MV-4-11 (cell line): ENCODE measurements at places on chromosomes 13 and 19.

- no peak for DNase-seq
Observed at GRCh38 chr19:28691683-28692082, 521.3 kb downstream of the UQCRFS1 start.

DNA sequence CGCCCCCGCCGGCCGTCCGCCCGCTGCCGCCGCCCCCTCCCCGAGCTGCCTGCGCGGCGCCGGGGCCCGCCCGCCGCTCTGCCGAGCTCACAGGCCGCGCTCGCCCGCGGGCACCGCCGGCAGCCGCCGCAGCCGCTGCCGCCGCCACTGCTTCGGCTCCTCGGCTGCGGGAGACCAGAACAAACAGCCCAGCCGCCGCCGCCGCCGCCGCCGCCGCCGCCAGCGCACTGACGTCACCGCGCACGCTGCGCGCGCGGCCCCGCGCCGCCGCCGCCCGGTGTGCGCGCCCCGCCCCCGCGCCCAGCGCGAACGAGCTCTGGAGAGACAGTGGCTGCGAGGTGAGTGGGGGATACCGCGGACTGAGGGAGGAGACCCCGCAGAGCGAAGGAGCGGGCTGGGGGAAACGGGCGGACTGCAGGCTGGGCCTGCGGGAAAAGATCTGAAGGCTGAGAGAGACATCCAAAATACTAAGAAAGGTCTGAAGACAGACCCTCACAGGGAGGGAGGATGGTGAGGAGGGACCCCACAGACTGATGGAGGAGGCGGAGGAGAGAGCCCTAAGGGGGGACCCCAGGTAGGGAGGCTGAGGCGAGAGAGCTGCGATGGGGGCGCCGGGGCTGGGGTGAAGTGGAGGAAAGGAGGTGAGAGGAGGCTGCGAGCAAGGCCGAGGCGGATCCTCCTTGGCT lies at the start of gene BRD4:
Gene BRD4, minus strand, starts transcription at position 229 of the 686 bp plus-strand sequence. CDS start 59,440 bp downstream, outside the sequence.
- peak; percentile 35 for DNase-seq

- DNase-seq = peak; percentile 26
Observed at GRCh38 chr19:45607071-45608029, 5.3 kb upstream of the GPR4 start.

- DNase-seq = no peak
Observed at GRCh38 chr19:6109947-6110346, 353 bp downstream of the RFX2 start.

GRCh38 chr19:38977445-38978325 lies 2.1 kb upstream of the FBXO17 start:
- peak; percentile 75 for DNase-seq

GRCh38 chr13:94967183-94968039 lies 255.1 kb upstream of the SOX21 start:
- DNase-seq = no peak

DNA sequence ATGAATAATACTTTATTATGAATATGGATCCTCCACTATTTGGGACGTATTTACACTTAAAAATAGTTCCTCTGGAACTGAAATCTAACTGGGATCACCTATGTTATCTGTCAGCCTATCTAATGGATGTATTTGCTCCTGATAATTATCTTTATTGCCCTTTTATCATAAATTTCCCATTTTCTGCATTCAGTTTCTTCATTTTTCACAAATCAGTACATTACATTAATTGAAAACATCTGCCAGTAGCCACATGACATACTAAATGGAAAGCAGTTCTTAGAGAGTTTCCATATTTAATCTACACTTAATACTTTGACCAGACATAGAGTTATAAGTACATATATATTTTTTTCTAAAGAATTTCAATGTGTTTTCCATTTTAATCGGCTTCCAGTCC lies 888.8 kb downstream of the SLITRK6 start:
- DNase-seq = no peak

DNA sequence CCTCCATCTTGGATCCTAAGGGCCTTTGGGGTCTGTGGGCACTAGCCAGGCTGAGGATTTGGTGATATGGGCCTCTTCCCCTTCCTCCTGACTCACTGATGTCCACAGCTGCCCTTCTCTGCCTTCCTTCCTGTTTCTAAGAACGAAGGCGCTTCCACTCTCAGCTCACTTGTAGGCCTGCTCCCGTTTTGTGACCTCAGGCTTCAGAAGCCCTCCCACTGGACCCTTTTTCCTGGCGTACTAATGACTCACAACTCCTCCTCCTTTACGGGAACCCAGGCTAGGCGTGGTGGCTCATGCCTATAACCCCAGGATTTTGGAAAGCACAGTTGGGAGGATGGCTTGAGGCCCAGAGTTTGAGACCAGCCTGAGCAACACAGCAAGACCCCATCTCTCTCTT lies 55.6 kb downstream of the TMED1 start:
- peak; percentile 98 for DNase-seq
